ENCODE measurements at places on chromosomes 2 and 18.

GRCh38 chr18:38032516-38032915 lies 466.9 kb upstream of the CELF4 start:
- DNase-seq = no peak

GRCh38 chr2:146950361-146950760 lies 894.5 kb upstream of the ACVR2A start:
- no peak for DNase-seq

- DNase-seq = no peak
These were observed 251.8 kb upstream of the NETO1 start for GRCh38 chr18:73119574-73119973.

GRCh38 chr2:176399074-176399598 lies 129.9 kb downstream of the MTX2 start:
- DNase-seq = no peak

DNA sequence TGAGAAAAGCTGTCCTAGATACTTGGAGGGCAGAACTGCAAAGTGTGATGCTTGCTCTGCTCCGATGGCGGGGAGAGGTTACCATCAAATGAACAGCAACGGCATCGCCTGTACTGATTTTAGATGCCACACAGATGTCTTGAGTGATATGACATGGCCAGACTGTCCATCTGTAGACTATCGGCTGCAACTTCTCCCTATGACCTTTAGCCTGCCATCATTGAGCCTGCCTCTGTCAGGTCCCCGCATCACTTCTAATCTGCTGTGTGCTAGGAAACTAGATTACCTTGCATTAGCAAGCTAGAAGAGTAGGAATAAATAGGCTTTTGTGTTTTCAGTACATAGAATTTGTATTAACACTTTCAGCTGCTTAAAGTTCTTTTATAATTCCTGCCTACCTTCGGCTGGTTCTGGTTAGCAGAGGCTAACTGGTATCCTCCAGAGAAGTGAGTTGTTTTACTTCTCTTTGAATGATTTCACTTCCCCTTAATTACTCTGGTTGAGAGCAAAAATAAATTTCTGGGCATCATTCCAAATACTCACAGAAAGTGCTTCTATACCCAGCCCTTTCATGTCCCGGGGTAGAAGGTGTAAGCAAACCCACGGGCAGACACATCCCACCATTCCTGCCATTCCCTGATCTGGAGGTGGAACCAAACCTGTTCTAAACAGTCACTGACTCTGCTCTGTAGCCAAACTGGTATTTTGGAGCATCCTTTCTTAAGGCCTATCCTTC lies 24.0 kb downstream of the GAREM2 start:
- no peak for DNase-seq

GRCh38 chr2:191756761-191757160 lies 78.8 kb downstream of the NABP1 start:
- DNase-seq = no peak

DNA sequence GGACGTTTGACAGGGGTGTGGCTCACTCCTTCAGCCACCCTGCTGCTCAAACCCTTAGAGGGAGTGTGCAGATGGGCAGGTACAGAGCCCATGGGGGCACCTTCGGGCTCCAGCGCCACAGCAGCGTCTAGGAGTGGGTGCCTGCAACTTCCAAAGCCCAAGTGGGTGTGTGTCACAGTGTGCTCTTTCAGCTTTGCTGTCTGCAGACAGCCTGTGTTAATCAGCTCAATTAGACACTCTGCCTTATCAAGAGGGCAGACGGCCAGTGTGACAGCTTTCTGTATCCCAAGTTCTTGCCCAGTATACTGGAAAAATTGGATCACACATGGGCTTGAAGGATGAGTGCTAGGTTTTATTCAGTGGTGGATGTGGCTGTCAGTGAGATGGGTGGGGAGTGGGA lies 96.7 kb downstream of the AP1S3 start:
- no peak for DNase-seq

DNA sequence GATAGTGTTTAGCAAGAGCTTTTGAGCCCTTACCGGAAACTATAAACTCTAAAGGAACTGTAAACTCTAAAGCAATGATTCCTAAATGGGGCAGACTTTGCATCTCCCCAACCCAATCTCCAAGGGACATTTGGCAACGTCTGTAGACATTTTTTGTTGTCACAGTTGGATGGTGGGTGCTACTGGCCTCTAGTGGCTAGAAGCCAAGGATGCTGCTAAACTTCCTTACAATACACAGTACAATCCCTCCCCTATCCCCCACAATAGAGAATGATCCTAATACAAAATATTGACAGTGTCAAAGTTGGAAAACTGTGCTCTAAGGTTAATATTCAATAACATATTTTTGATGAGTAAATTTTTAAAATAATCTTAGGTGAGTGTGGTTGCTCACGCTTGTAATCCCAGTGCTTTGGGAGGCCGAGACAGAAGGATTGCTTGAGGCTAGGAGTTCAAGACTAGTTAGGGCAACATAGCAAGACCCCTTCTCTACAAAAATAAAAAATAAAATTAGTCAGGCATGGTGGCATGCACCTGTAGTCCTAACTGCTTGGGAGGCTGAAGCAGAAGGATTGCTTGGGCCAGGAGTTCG lies 66.7 kb downstream of the PTPN4 start:
- DNase-seq = no peak

DNA sequence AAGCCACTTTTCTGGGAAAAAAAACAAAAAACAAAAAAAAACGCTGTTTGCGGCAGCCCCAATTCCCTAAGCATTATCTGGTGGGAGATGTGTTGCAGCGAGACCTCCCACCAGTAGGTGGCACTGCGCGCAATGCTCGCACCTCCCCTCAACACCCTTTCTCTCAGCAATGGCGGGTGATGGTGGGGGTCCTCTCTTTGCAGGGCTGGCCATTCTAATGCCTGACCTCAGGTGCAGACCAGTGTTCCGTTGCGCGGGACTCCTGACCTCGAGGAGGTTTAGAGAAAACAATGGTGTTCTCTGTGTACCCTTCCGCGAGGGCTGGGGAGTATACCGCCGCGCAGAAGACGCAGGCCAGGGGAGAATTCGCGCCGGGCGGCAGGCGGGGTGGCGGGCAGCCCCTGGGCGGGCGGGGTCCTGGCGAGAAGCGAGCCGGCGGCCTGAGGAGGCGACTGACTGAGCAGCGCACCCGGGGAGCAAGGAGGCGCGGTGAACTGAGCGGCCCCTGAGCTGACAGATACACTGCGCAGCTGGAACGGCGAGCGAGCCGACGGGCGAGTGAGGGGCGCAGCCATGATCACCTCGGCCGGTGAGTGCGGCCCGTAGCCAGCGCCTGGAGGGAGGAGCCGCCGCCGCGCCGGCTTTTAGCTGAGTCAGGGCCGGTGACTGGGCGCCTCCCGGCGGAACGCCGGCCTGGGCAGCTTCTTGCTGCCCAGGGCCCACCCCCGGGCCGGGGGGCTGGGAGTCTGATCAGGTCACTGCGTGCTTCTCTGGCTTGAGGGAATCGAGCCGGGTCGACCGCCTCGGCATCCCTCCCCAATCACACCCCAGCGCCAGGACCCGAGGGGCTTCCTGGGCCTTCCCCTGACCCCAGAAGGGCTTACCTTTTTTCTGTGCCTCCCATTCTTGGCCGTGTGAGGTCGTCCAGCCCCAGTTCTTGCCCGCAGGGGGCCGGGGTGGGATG lies at the start of gene PSMD1:
PSMD1 (plus strand) TSS at position 415 of the 964 bp plus-strand sequence; CDS start at position 574, 159 bp downstream.
- peak; percentile 90 for DNase-seq
